Stimulated activated CD8-positive, alpha-beta memory T cell treated with anti-CD3 and anti-CD28 coated beads, Interleukin-4, amount 100 ng/mL, for 1 hour (primary cell): ENCODE measurements at places on chromosomes 5 and 9.

DNA sequence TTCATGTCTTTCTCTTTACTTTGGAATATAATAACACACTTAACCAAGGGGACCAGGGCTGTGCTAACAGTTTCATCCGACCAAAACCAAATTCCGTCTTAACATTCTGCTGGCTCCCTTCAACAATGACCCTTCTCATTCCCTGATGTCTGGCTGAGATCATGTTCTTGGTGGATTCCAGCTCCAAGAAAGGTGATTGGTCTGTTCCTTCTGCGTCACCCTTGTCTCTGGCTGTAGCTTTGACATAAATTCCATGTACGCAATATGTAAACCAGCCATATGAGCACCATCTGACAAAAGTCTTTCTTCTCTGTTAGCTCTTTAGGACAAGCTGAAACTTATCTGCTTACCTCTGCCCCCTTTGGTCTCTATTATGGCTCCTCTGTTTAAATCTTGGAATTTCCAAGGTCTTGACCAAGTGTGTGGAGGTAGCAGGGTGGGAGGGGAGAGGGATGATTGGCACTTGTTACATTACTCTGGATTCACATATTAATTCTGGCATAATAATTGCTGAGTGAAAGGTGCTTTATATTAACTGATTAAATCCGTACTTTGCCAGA is 45.7 kb upstream of the HSD17B4 start:
- DNase-seq, result no peak

- no peak for DNase-seq
Measured at GRCh38 chr9:87749335-87750035, 23.6 kb downstream of the CTSL start.

DNA sequence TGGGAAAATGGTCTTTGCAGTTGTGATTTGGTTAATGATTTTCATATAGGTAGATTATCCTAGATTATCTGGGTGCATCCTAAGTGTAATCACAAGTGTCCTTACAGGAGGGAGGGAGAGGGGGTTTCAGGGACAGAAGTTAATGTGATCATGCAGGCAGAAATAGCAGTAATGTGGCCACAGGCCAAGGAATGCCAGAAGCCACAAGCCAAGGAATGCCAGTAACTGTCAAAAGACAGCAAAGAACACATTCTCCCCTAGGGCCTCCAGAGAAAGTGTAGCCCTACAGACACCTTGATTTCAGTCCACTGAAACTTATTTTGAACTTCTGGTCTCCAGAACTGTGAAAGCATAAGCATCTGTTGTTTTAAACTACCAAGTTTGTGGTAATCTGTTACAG is 2074.5 kb downstream of the MAT2B start:
- no peak for DNase-seq

- peak; percentile 25 for DNase-seq
Measured at GRCh38 chr9:71819115-71819739, 50.9 kb upstream of the CEMIP2 start.

DNA sequence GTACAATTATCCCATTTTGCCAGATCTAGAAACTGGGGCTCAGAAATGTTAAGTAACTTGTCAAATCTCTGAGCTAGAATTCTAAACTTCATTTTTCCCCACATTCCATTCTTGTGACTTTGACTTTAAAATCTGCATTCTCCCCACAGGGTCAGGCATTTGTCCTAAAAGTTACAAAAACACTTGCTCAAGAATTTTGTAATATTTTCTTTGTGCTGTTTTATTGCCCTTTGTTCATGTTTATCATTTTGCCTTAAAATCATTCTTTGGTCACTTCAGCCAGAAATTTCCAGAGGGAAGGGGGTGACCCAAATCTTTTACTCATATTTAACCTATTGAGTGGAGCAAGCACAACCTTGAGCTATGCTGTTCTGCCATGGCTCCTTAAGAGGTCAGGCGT is 120.1 kb upstream of the CCL21 start:
- no peak for DNase-seq

DNA sequence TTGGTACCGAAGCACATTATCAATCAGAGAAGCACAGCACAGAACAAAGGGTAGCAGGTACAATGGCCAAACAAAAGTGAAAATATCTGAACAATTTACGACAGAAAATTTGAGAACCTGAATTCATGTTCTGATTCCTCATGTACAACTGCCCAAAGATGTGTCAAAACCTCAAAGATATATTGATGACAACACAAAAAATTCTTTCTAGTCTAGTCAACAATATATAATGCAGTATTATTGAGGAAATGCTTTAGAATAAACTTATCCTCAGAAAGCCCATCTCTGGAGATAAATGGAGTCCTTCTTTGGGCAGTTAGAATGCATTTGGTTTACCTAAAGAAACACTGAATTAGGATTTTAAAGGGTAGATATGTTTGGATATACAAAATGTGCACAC is 6.8 kb upstream of the SMARCA2 start:
- DNase-seq, result no peak

DNA sequence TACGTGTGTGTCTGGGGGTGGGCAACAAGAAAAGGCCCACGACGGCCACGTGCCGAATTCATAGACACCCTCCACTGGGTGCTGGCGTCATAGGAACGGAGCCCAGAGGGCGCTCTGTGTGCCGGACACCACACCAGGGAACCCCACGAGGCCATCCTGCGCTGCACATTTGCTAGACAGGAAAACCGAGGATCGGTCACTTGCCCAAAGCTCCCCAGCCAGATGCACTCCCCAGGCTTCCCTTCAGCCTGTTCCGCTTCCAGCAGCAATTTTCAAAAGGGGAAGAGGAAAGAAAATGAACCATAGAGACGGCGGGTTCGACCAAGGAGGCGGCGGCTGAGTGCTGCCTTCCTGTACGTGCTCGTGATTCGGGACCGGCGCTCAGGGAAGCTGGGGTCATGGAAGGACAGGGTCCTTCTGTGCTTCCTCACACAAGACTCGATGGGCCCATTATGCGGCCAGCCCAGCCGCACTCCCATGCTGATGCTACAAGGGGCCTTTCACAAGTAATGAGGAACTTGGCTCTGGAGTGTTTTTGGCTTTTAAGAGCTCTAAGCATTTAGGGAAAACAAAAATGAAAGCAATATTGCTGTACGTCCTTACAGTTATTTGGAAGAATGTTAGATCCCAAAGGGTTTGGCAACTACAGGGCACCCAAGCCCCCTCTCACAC is 124.6 kb upstream of the SARDH start:
- no peak for DNase-seq

GRCh38 chr5:97547999-97548738 is 365.1 kb upstream of the RIOK2 start:
- no peak for DNase-seq

DNA sequence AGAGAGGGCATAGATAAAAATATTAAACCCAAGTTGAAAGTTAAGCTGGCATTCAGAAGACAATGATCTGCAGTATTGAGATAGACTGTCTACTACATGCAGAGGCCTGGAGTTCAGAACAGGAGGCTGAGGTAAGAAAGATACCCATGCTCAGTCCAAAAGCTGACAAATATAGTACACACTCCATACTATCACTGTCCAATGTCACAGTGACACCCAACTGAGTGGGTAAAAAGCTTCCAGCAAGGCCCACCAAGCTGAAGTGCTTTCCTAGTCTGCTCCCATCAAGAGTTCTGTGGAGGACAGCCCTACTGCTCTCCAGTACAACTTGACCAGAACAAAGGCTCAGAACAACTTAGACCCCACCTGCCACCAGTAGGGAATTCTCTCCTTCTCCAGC is 124.9 kb downstream of the SLC12A2 start:
- no peak for DNase-seq

DNA sequence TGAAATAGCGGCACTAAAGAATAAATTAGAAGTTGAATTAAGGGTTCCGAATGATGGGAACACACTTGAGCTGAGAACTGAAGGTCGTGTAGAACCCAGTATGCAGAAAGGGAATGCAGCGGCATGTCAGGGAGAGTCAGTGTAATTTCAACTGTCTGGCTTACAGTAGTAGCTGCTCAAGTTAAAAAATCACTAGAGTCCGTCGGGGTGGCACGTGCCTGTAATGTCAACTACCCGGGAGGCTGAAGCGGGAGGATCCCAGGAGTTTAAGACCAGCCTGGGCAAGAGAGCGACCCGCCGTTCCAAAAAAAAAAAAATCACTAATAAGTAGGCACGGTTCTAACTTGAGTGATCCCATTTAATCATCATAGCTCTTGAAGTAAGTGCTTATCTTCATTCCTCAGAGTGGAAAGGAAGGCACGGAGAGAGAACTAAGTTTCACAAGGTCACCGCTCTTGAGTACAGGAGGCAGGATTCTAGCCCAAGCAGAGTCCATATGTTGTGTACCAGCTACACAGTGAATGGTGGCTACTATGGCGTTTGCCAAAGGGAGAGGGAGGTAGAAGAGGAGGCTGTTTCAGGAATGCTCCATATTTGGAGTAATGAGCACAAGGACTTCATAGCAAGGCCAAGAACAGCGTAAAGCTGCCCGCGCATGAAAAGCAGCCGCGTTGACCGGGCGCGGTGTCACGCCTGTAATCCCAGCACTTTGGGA is 831 bp downstream of the RMRP start:
- no peak for DNase-seq

GRCh38 chr9:98318834-98319478 is 63.5 kb upstream of the TBC1D2 start:
- DNase-seq, result no peak
